Non-pigmented ciliary epithelial cell (primary cell): ENCODE measurements at places on chromosomes 12 and 14.

DNA sequence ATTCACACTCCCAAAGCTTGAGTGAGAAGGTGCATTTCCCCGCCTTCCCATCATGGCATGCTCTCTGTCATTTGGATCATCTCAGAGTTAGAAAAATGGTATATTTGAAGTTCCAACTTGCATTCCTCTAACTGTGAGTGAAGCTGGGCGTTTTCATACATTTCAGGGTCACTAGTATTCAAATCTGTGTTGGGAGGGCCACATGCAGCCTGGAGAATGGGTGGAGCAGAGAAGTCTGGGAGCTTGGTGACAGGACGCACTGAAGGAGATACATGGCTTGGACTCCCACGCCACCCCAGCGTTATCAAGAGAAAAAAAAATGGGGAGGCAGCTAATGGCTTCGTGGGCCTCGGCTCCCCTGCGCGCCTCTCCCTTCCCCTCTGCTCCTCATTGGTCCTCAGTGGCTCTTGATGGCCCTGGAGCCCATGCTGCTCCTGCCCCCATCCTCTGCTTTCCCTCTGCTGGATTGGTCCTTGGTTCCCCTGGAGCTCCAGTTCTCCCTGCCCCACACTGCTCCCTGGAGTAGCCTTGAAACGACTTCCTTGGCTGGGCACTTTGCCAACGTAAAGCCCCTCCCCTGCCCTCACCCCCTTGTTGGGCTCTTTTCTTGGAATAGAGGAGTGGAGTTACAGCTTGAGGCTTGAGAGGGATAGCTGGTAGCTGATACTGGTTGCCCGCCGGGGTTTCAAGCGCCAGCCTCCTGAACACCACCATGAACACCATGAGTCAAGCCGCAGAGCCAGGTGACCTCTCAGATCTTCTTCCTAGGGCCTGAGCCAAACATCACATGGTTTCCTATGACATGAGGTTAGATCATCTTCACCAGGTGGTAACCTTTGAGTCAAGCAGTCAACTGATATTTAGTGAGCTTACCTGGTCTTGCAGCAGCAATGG is 139.6 kb downstream of the PRKCH start:
- no peak for DNase-seq

GRCh38 chr12:110234755-110235154 is 46.3 kb upstream of the ATP2A2 start:
- DNase-seq, result no peak

DNA sequence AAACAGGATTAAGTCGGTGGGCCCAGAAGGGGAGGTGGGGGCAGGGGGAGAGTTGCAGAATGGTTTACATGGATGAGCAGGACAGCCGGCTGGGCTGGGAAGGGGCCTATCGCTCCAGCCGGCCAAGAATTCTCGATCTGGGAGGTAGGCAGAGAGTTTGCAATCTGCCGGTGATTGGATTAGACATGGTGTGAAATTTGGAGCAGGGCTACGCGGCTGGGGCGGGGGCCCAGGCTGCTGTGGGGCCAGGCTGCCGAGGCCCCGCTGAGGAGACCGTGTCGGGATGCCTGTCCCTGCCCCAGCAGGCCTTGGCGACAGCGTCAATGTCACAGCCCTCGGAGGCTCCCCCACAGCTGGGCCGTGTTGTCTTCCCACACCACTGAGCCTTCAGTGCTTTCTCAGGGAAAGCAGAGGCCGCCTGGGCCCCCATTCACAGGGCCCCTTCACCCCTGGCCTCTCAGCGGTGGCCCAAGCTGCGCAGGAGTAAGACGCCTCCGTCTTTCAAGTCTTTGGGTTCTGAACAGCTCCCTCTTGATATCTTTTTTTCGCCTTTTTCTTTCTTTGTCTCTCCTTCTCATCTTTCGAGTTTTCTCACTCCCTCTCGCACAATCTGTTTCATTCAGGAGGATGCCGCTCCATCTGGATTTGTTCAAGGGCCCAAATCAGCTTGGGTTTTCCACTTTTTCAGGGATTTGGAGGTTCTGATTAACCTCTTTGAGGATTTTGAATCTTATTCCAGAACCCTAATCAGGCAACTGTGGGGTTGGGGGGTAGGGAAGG is 117.5 kb upstream of the PARP11 start:
- DNase-seq, result no peak

GRCh38 chr14:64817631-64818030 is 62.1 kb downstream of the SPTB start:
- no peak for DNase-seq

GRCh38 chr12:120196363-120196762 is 1.8 kb upstream of the GCN1 start:
- DNase-seq, result no peak

DNA sequence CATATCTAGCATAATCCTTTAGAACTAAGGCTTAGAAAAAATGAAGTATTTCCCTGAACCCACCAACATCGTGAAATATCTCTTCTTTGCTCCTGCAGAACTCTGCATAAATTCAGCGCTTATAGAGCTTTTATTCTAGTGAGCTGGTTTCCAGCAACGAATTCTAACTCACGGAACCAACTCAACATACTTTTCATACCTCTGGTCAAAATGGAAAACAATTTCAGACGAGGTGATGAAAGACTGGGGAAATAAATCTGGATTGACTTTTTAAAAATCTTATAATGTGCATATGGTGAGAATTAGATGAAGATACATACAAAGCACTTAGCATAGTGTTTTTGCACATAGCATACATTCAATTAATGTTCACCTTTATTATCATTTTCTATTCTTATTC is 62.6 kb upstream of the BBS10 start:
- DNase-seq, result no peak

GRCh38 chr12:97276661-97277429 is 185.8 kb upstream of the RMST start:
- DNase-seq, result no peak

DNA sequence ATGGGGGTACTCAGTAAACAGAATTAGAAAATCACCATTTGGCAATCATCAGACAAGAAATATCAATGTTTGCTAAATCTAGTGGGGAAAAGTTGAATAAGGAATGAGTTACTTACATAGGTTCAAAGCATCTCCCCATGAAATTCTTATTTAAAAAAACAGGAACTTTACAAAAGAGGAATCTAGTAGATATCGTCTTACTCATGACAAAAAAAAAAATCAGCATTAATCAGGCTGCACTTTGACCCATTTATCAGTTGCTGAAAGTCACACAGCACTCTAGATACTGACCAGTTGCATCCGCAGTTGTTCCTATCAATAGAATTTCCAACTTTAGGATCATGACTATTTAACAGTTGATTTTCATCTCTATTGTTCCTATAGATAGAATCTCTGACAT is 5.8 kb upstream of the DICER1 start:
- no peak for DNase-seq

GRCh38 chr14:35420036-35420811 is 15.7 kb upstream of the NFKBIA start:
- DNase-seq, result no peak

DNA sequence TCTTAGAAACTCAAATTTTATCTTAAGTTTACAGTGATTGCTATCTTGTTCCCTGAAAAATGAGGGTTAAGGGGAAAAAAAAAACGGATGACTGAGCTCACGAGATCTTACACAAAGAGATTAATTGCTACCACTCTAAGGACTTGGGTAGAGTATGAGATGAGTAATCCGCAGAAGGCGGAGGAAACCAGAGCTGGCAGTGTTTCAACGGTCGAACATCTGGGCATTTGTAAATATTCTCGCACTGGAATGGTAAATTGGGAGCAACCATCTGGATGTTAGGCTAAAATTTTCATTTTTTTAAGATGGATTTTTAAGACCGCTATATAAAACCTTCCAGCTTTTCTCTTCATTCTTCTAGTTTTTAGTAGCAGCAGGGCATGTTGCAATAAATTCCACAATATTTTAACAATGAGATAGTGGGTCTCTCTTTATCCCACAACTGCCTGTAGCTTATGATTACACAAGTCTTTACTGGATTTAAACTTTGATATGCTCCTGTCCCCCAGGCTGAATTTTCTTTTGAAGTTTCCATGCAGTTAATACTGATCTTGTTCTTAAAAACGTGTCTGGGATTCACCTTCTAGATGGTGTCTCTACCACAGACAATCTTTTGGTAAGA is 1324.1 kb downstream of the AACS start:
- DNase-seq, result no peak

DNA sequence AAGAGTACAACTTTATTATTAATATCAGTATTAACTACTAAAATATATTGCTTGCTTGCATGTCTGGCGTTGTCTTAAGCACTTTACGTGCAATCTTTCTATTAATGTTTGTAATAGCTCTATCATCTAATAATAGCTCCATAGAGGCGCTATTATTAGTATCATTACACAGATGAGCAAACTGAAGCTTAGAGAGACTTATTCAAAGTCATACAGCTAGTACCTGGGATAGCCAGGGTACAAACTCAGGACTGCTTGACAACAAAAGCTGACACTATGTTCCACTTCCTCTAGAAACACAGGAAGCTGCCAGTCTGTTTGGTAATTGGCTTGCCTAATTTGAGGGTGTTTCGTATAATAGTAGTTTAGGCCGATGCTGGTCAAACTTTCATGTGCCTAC is 523.2 kb downstream of the RMST start:
- DNase-seq, result no peak

DNA sequence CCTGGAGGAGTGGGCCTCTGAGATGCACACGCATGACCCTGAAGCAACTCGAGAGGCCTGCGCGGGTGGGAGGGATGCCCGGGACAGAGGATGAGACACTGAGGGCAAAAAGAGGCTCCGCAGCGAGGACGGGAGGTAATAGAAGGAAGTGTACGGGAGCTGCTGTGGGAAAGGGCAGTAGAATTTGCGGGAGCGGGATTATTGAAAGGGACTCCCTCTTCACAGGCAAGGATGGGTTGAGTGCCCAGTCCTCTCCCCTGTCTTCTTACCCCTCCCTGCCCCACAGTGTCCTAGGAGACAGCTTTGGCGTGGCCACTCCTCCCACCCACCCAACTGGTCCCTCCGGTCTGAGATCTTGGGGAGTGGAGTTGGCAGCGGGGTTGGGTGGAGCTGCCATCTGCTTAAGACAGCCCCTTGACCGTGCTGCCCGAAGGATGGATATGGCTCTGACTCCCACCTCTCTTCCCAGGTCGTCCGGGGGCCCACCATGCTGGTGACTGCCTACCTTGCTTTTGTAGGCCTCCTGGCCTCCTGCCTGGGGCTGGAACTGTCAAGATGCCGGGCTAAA is 15.7 kb upstream of the ESPL1 start:
- DNase-seq, result no peak

DNA sequence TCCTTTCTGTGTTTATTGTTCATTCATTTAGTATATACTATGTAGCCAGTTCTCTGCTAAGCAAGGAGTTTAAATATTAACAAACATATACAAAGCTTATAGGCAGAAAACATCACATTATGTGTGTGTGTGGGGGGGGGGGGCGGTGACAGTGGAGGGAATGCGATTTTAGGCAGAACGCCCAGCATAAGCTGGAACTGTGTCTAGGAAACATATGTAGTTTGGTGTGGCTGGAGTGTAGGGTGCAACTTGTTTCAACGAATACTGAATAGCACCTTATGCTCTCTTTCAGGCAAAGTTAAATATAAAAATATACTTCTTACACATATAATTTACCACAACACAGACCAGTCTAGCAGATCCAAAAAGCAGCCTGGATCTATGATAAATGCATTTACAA is 980.6 kb downstream of the SLC6A15 start:
- DNase-seq, result no peak

DNA sequence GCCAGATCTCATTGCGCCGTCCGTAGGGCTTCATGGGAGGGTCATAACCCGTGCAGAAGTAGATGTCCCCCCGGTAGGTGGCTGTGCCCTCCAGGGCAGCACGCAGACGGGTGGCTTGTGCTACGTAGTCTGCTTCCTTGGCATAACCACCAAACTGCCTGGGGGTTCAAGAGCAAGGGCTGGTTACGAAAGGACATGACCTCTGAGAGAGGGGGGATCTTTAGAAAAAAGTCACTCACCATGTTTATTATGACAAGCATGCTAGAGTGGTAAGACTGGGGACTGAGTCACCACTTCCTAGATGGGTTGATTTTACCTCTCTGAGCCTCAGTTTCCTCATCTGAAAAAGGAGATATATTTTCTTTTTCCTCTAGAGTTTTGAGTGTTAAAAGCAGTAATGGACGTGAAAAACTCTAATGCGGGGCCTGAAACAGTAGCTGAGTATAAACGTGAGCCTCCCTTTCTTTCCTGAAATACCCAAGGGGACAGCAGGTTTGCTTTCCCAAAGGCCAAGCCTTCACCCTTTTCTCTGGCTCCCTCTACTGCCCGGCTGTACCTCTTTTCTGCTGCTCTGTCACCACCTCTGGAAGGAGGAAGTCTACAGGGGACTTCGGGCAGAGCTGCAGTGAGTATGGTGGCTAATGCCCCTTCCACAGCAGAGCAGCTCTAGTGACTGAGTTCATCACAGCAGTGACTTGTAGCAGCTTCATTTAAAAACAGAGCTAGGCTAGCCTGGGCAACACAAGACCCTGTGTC is 23.5 kb upstream of the GPRC5D start:
- DNase-seq, result no peak

DNA sequence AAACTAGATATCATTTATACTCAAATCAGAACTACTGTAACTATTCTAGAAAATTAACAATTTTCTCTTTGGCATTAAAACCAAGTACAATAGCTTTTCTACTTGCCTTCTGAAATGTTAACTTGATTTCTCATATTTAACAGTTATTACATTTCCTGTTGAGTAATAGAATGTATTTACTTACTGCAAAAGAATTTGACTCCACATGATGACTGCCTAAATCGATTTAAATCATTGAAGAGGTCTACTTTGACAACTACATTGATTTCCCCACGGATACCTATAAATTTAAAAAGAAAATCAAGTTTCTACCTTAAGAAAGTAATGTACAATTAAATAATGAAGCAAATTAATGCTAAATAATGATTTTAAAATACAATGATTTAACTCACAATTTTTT is 18.9 kb downstream of the C2CD5 start:
- no peak for DNase-seq

DNA sequence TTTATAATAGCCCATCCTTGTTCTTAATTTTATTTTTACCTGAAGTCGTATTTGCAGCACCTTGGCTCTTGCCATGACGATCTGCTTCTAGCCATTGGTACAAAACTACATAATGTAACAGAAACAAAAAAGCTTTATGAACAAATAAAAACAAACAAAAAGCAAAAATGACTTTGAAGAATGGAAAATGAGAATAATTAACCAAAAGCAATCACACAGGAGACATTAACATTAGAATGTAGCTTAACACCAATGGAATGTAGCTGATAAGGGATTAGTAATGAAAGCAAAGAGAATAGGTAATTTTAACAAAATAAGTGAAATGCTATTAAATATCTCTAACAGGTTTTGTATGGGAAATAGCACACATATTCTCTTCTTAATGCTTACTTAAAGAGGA is 91.4 kb downstream of the DENND5B start:
- DNase-seq, result no peak

DNA sequence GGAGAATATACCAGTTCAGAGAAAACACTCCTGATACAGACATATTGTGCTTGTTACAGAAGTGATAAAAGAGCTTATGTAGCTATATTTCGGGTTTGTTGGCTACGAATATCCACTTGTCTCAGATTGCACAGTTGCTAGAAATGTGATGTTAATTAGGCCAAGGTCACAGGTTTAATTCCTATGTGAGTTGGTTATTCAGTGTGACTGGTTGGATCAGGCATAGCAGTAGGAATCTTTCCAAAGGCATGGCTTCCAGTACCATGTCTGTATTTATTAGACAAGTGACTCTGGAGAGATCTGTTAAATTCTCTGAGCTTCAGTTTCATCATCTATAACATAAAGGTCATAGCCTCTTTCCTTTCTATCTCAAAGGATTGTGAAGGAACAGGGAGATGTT is 152.7 kb upstream of the KITLG start:
- no peak for DNase-seq
